ENCODE measurements at places on chromosomes 6 and 20.
A peak's percentile ranks its signal among the peaks of the same experiment; 100 is the strongest.

- DNase-seq: peak; percentile 99
Observed at GRCh38 chr6:23180504-23181293, 611.3 kb downstream of the HDGFL1 start.

- no peak for DNase-seq
Observed at GRCh38 chr6:105988321-105988720, 97.8 kb upstream of the PRDM1 start.

DNA sequence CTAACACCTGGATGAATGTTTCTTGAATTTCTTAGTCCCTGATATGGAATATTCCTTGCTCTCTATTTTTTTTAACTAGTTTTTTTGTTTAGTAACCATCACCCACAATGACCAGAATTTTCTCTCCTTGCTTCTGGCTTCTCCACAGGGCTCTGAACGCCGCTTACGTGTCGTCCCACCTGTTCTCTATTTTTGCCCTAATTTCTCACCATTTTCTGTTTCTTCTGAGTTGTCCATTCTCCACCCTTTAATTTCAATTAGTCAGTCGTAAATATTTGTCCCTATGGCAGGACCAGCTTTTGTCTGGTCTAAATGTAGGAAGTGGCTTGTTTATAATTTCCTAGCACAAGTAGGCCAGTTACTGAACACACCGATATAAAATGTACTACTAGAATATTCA is 52.3 kb downstream of the PLCB4 start:
- DNase-seq: peak; percentile 86

GRCh38 chr6:86357877-86358276 is 579.5 kb upstream of the HTR1E start:
- DNase-seq: no peak

DNA sequence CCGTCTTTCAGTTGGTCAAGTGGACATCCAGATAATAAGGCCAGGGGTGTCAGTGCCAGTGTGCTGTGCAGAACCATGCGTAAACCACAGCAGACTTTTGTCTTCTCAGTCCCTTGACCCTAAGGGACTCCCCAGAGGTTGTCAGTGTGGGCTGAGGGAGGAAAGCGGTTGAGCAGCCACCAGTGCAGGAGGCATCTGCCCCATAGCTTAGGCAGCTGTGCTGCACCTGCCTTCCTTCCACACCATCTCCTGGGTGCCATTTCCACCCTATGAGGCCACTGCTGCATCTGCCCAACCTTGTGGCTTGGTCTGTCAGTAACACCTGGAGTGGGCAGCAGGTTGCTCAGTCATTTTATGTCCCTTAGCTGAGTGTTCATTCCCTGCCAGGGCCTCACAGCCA is 26.0 kb downstream of the PRPF6 start:
- DNase-seq: no peak

DNA sequence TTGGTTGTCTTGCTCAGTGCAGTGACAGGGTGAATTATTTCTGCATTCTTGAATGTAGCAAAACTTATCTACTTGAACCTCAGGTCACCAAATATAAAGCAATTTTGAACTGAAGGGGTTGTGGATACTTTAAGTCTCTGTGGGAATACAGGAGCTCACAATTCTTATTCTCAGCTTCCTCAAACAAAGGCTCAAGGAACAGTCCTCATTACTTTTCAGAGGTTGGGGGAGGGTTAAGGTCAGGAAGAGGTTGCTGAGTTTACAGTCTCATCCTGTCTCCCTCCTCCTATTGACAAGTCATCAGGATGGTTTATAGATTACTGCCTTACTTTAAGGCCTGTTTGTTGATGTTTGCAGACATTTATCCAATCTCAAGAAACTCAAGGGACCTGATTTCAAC is 143.6 kb upstream of the SPACA1 start:
- DNase-seq: no peak

- DNase-seq: no peak
Observed at GRCh38 chr6:37906121-37906520, 86.6 kb downstream of the ZFAND3 start.

- no peak for DNase-seq
Observed at GRCh38 chr6:34680802-34681515, 15.6 kb downstream of the ILRUN start.

- DNase-seq: no peak
Observed at GRCh38 chr6:6460416-6460815, 128.1 kb upstream of the LY86 start.

DNA sequence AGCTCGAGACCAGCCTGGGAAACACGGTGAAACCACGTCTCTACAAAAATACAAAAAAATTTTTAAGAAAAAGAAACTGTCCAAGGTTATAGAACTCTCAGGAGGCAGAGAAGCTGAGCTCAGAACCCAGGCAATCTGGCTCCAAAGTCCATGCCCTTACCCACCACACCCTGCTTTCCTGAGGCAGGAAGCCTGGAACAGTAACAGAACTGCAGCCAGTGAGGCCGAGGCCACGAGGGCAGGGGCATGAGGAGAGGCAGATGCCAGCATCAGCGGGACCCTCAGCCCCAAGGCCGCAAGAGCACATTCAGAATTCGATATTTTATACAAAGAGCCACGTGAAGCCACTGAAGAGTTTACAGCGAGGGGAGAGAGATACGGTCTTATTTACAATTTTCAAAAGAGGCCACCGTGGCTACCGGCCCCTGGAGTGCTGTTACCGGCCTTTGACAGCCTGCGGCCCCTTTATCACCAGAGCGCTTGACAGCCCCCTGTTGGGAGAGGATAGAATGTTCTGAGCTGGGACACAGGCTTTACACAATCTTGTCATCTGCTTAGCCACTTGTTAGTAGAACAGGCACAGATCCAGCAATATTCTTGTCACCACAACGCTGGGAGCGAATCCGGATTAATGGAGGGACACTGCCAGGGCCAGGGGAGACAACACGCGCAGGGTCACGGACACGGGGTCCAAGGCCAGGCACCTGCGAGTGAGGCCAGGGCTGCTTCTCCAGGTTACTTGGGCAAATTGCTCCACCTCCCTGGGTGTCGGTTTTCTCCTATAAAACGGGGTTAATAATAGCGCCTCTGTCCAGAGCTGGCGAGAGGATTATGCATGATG is 5.6 kb downstream of the SPATA2 start:
- DNase-seq: peak; percentile 86

DNA sequence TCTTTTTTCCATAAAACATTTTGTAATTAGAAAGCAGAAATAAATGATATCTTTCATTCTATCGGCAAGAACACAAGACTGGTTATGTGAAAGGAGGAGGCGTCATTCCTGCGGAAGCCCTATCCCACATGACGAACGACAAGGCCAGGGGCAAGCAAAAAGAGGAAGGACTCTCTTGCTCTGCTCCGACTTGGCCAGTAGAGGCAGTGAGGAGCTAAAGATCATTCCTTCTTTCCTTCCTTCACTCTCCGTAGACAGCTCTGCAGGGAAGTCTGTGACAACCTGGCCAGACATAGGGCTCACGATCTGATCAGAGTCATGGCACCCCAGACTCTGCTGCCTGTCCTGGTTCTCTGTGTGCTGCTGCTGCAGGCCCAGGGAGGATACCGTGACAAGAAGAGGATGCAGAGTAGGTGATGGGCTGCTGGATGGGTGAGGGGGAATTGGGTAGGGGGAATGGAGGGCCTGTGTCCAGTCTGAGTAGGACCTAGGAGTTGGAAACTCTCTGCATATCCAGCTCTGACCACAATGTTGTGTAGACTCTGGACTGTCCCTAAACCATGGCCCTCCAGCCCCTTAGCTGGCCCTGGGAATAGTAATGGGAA is at the start of gene WFDC10A:
WFDC10A (plus strand) TSS at position 244 of the 605 bp plus-strand sequence; CDS start at position 319, 75 bp downstream.
- peak; percentile 21 for DNase-seq

DNA sequence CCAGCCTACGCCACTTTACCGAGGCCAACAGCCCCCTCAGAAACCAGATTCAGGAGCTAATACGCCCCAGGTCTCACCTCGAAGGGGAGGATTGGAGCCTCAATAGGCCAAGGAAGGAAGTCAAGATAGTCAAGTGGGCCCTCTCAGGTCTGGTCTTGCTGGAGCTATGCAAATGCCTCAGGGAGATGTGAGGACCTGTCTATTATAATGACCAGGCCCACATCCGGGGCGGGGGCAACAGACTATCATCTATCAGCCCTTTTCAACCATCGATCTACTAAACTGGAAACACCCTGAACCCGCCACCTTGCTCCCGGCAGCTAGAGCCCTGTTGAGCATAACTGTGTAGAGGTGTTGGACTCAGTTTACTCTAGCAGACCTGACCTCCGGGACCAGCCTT is 12.7 kb upstream of the GSTA3 start:
- DNase-seq: no peak

- no peak for DNase-seq
Observed at GRCh38 chr6:48641544-48641943, 530.5 kb upstream of the PTCHD4 start.

DNA sequence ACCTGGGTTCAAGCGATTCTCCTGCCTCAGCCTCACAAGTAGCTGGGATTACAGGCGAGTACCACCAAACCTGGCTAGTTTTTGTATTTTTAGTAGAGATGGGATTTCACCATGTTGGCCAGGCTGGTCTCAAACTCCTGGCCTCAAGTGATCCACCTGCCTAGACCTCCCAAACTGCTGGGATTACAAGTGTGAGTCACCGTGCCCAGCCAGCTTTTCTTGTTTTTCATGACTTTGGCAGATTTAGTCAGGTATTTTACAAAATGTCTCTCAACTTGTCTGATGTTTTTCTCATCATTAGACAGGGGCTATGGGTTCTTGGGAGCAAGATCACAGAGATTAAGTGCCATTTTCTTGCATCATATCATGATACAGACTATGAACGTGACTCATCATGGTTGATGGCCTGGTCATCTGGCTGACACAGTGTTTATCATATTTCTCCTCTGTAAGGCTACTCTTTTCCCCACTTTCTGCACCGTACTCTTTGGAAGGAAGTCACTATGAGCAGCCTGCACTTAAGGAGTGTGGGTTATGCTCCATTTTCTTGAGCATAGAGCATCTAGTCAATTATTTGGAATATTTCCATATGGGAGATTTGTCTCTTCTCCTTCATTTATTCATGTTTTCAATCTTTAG is 67.8 kb downstream of the RNF182 start:
- DNase-seq: no peak

- DNase-seq: no peak
Observed at GRCh38 chr20:57913156-57913930, 203.5 kb upstream of the PMEPA1 start.

DNA sequence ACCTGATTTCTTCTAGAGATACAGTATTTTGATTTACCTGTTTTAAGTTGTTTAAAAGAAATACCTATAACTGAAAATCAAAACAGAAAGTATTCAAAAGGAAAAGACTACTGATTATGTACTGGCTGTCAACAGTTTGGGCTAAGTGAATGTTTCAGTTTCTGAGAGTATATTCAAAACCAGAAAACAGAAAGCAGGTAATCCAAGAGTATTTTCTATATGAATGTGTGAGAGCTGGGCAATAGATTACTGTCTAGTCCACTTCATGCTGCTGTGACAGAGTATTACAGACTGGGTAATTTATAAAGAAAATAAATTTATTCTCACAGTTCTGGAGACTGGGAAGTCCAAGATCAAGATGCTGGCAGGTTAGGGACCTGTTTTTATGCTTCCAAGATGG is 261.0 kb downstream of the ARHGAP18 start:
- no peak for DNase-seq

DNA sequence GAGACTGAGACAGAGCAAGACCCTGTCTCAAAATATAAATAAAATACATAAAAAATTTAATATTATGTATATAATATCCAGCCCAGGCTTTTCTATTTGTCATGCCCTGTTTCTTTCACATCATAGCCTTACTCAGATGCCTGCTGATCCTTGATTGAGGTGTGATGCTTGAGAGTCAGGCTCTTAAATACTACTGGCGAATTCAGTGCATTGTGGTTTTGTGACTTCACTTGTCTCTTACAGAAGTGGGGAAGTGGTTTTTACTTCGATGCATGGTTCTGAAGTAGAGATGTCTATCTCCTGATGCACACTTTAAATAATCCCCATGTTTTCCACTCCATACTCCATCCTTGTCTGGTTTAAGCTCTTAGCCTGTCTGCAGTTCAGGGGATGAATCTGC is 29.1 kb downstream of the ASXL1 start:
- no peak for DNase-seq

GRCh38 chr6:143158113-143158581 is 97.5 kb downstream of the AIG1 start:
- no peak for DNase-seq

DNA sequence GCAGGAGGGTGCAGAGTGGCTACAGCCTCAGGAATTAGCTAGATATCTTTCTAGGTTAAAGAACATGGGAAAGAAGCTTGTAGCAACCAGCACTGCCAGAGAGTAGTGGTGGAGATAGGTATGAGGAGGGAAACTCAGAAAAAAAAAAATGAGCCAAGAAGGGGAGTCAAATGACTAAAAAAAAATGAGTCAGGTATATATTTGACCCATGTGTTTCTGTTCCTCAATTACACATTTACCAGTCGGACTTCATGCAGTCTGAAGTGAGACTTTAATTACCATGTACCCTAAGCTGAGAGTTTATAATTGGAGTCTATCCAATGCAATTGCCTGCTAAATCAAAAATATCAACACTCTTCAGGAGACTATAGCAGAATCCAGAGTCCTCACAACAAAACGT is 964.6 kb downstream of the HACE1 start:
- no peak for DNase-seq

- DNase-seq: no peak
Observed at GRCh38 chr6:161117942-161118341, 126.4 kb downstream of the MAP3K4 start.

DNA sequence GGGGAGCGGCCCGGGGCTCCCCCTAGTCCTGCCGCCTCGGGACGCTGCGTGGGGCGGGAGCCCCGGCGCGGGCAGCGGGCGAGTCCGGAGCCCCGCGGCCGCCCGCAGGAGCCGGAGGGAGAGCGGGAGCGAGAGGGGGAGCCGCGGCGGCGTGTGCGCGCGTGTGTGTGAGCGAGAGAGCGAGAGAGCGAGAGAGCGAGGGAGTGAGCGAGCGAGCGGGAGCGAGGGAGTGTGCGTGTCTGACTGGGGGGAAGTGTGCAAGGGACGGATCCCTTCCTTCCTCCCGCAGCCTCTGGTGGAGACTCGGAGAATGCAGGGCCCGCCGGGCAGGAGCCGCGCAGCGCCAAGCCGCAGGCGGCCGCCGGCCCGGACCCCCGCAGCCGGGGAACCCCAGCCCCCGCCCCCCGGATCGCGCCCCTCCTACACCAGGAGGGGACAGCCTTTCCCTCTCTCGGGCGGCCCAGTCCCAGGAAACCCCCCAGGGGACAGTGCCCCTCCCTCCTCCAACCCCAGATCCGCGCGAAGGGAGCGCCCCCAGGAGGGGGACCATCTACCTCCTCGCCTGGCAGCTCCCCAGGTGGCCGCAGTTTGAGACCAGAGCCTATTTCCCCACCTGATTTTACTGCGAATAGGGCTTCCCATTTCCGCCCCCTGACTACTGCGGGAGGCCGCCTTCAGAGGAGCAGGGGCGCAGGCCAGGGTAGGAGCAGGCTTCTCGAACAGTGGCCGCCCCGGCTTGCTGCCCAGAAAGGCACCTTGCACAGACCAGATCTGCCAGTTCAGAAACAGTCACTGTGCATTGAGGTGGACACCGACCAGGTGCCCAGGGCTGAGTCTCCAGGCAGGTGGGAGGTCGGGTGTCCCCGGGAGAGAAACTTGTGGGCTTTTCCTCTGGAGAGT is at the start of gene CDH22:
CDH22 (minus strand) TSS at position 241 of the 900 bp plus-strand sequence. CDS start 57,204 bp downstream, outside the sequence.
- peak; percentile 81 for DNase-seq

- DNase-seq: no peak
Observed at GRCh38 chr6:48449002-48449401, 338.0 kb upstream of the PTCHD4 start.

- DNase-seq: no peak
Observed at GRCh38 chr6:132728616-132729015, 14.8 kb upstream of the VNN1 start.
